Ascending aorta (tissue), 2 donors: ENCODE measurements at places on chromosomes 6 and 20.

GRCh38 chr20:31808481-31808880 is 10.7 kb upstream of the MYLK2 start:
- H3K27ac ChIP-seq, result no peak overlapping the region
- H3K4me1 ChIP-seq, result peaks cover 24% of the 10 kb centered on the region
- no peaks in the 10 kb centered on the region for H3K27me3 ChIP-seq

- no peaks in the 10 kb centered on the region for H3K4me1 ChIP-seq
- no peaks in the 10 kb centered on the region for H3K36me3 ChIP-seq
- no peak overlapping the region for H3K27ac ChIP-seq
- no peaks in the 10 kb centered on the region for H3K27me3 ChIP-seq
- no peak for DNase-seq
Observed at GRCh38 chr6:79425589-79426311, 111.5 kb downstream of the LCA5 start.

DNA sequence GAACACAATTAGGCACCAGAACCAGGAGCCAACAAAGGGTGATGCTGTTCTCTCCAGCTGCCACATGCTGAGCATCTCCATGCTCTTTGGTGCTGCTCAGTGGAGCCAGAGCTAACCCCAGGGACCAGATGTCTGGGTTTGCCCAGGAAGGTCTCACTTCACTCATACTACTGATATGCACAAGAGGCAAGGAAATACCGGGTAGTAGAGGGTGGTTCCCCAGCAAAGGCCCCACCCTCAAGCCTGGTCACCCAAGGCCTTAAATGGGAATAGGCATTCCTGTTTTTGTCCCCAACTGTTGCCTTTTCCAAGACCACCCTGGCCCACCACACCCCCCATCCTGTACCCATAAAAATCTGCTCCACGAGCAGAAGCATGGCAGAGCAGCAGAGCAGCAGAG is 204.5 kb upstream of the TAB2 start:
- no peak for DNase-seq
- no peaks in the 10 kb centered on the region for H3K36me3 ChIP-seq
- H3K4me3 ChIP-seq, result no peak overlapping the region
- no peak overlapping the region for H3K27ac ChIP-seq
- H3K4me1 ChIP-seq, result no peaks in the 10 kb centered on the region

- DNase-seq, result no peak
- H3K36me3 ChIP-seq, result no peaks in the 10 kb centered on the region
- H3K27me3 ChIP-seq, result no peaks in the 10 kb centered on the region
- peaks cover 5% of the 10 kb centered on the region for H3K4me1 ChIP-seq
- peak overlapping the region; percentile 69 for H3K4me3 ChIP-seq
- H3K27ac ChIP-seq, result no peak overlapping the region
Observed at GRCh38 chr6:46735720-46736031, 501 bp upstream of the PLA2G7 start.

DNA sequence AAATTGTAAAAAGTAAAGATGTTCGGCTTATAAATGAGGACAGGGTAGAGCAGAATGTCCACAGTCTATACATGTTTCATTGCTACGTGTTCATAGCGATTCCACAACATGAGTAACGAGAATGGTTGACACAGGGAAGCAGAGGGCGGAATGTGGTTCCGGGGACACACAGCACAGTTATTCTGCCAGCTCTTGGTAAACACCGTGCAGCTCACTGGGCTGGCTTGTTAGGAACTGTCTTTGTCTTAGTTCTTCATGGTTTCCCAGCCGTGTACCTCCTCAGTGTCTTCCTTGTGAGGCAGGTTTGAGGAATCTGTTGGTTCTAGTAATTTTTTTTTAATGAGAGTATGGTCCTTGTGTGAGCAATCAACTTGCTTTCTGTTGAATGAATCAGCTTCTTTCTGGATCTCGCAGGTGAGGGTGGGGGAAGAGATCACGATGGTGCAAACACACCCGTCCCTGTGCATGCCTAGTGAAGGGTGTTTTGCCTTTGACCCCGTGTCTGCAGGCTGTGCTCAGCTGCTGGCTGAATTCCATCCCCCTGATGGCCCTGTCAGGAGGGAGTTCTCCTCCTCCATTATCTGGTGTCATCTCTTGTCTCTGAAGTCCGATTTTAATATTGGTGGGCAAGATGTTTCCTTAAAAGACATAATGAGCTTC is 168.2 kb downstream of the SMOC2 start:
- H3K4me3 ChIP-seq, result no peak overlapping the region
- no peak for DNase-seq
- no peaks in the 10 kb centered on the region for H3K4me1 ChIP-seq
- H3K36me3 ChIP-seq, result peaks cover 11% of the 10 kb centered on the region
- no peak overlapping the region for H3K27ac ChIP-seq

DNA sequence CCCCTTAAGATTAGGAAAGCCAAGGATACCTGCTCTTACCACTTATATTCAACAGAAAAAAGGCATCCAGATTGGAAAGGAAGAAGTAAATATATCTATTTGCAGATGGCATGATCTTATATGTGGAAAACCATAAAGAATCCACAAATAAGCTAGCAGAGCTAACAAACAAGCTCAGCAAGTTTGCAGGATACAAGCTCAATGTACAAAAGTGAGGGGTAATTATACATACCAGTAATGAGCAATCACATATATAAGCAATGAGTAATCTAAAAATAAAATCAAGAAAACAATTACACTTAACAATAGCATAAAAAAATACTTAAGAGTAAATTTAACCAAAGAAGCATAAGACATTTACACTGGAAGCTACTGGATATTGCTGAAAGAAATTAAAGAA is 31.6 kb upstream of the HMGN3 start:
- H3K27ac ChIP-seq, result no peak overlapping the region
- no peak for DNase-seq
- H3K4me3 ChIP-seq, result no peak overlapping the region
- H3K27me3 ChIP-seq, result no peaks in the 10 kb centered on the region
- no peaks in the 10 kb centered on the region for H3K4me1 ChIP-seq

DNA sequence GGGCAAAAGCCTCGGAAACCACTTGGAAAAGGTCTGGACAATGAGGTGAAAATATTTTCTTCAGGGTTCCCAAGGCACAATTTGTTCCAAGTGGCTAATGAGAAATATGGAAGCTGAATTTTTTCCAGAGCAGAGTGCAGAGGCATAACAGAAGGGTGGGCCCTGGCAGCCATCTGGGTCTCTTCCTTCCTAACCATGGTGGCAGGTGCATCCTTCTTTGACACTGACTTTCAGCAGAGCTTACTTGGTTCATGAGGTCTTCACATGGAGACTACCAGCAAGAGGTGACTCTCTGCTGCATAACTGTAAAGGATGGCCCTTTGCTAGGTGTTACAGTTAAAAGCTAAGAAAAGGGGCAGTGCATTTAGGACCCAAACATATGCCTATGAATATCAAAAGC is 522.9 kb downstream of the KIF16B start:
- no peak overlapping the region for H3K27ac ChIP-seq
- no peaks in the 10 kb centered on the region for H3K4me1 ChIP-seq

- H3K4me1 ChIP-seq, result no peaks in the 10 kb centered on the region
- H3K36me3 ChIP-seq, result no peaks in the 10 kb centered on the region
- H3K27me3 ChIP-seq, result no peaks in the 10 kb centered on the region
Observed at GRCh38 chr6:48744948-48745347, 634.0 kb upstream of the PTCHD4 start.

DNA sequence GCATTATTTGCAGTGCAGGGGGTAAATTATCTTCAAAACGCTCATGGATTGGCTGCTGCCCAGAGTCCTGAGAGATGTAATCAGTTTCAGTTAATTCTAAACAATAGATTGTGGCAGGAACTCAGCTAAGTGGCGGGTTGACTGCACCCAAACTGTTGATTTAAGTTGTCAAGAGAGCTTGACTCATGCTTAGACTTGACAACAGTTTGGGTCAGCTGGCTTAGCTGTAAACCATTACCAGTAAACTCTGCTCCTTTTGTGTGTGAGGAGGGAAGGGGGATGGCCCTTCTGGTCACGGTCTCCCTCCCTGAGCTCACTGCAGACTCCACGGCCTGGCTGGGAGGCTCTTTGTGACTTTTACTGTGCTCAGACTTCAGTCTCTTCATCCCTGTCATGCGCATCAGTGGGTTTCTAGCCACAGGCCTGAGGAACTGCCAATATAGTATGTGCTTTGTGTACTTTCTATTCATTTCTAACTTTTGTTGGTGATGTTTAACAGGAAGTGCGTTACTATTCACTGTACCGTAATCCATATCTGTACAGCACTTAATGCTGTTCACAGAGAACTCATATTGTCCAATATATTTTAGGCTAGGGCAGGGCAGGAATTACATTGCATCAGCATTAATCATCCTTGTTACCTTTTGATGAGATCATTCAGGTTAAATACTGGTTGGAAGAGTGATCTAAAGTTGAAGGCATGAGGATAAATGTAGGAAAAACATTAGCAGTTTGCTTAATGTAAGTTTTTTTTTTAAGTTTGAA is 488.3 kb downstream of the CDKAL1 start:
- no peak overlapping the region for H3K4me3 ChIP-seq
- H3K36me3 ChIP-seq, result no peaks in the 10 kb centered on the region
- H3K4me1 ChIP-seq, result no peaks in the 10 kb centered on the region
- no peak overlapping the region for H3K27ac ChIP-seq
- H3K27me3 ChIP-seq, result no peaks in the 10 kb centered on the region

DNA sequence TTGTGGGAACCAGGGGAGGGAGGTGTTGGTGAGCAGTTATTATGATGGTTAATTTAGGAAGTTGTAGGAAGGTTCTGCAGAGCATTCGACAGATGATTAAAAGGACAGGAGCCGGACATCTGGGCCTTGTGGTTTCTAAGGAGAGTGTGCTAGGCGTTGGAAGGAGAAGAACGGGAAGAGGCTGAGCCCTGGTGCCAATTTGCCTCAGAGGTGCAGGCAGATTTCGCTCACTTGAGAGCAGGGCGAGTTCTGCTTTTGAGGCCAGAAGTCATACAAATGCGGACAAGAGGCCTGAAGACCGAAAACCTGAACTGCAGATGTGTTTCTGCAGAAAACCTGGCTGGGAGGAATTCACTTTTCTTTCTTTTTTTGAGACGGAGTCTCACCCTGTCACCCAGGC is 30.5 kb upstream of the RPS6KA2 start:
- H3K4me1 ChIP-seq, result no peaks in the 10 kb centered on the region
- no peak overlapping the region for H3K4me3 ChIP-seq
- H3K27ac ChIP-seq, result no peak overlapping the region

- no peaks in the 10 kb centered on the region for H3K27me3 ChIP-seq
- H3K4me3 ChIP-seq, result no peak overlapping the region
- H3K36me3 ChIP-seq, result no peaks in the 10 kb centered on the region
- H3K27ac ChIP-seq, result no peak overlapping the region
- no peak for DNase-seq
- no peaks in the 10 kb centered on the region for H3K4me1 ChIP-seq
Observed at GRCh38 chr20:57804470-57805250, 94.8 kb upstream of the PMEPA1 start.

- H3K36me3 ChIP-seq, result no peaks in the 10 kb centered on the region
- no peaks in the 10 kb centered on the region for H3K4me1 ChIP-seq
- DNase-seq, result no peak
Observed at GRCh38 chr6:26175428-26176181, 88.4 kb downstream of the HFE start.

DNA sequence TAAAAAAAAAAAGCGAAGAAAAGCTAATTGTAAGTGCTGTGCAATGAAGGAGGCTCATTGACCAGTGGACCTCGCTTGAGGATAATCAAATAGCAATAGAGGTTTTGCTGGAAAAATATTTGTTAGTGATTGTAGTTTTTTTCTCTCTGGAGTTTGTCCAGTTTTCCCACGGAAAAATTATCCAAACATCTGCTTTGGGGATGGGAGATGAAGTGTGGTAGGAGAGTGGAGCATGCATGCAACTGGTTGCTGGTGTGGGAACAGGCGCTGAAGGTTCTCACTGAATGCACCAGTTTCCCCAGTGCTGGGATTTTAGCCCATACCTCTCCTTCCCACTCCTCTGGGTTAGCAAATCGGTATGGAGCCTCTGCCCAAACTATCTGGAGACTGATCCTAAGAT is 281.7 kb upstream of the TAB2 start:
- peaks cover 3% of the 10 kb centered on the region for H3K4me1 ChIP-seq
- no peaks in the 10 kb centered on the region for H3K36me3 ChIP-seq
- no peaks in the 10 kb centered on the region for H3K27me3 ChIP-seq
- no peak for DNase-seq
- H3K4me3 ChIP-seq, result no peak overlapping the region

GRCh38 chr6:137708481-137708880 is 158.6 kb upstream of the TNFAIP3 start:
- no peak overlapping the region for H3K27ac ChIP-seq
- no peaks in the 10 kb centered on the region for H3K4me1 ChIP-seq
- DNase-seq, result no peak
- H3K36me3 ChIP-seq, result no peaks in the 10 kb centered on the region
